ENCODE measurements at places on chromosomes 11 and 22.

DNA sequence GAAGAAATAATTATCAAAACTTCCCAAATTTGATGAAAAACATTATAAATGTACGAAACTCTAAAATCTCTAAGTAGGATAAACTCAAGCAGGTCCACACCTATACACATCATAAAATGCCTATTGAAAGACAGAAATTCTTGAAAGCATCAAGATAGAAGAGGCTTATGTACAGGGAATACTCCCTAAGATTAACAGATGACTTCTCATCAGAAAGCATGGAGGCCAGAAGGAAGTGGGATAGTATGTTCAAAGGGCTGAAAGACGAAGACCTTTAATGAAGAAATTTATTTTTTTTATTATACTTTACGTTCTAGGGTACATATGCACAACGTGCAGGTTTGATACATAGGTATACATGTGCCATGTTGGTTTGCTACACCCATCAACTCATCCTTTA, 45.3 kb upstream of the KCNA4 start:
- no peak for DNase-seq

DNA sequence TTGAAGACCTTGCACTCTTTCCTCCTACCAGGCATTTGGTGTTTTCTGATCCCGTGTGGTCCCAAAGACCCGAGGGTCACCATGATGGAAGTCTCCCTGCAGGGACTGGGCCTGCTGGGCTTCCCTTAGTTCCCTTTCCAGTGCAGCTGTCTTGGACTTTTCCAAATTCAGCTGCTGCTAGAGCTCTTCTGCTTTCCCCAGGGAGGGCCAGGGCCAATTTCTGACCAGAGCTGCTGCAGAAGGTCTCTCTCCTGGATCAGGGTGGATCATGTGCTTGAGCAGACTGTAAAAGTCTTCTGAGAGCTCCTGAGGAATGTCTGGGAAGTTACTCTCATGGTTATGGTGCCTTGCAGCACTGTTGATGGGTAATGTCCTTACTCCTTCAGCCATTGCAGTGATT, 23.2 kb downstream of the LDLRAD3 start:
- no peak for DNase-seq

DNA sequence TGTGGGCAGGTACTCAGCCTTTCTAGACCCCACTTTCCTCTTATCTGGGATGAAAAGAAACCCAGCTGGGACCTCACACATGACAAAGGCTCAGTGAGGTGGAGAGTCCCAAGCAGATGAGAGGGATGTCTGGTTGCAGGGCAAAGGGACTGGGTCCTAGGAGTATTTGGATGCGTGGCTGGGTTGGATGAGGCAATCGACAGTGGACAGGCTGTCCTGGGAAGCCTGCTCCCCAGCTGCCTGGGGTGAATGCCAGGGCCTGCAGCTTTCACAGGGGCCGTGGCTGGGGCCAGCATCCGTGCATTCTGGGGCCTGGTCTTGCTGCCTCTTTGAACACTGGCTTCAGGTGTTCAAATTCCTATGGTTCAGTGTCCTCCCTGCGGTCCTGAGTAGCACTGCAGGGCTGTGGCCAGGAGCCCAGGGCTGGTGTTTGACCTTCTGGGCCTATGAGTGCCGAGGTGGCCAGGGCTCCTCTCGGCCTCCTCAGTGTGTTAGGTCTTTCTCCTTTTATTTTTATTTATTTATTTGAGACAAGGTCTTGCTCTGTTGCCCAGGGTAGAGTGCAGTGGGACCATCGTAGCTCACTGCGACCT, 65.3 kb downstream of the MCM5 start:
- DNase-seq: no peak

DNA sequence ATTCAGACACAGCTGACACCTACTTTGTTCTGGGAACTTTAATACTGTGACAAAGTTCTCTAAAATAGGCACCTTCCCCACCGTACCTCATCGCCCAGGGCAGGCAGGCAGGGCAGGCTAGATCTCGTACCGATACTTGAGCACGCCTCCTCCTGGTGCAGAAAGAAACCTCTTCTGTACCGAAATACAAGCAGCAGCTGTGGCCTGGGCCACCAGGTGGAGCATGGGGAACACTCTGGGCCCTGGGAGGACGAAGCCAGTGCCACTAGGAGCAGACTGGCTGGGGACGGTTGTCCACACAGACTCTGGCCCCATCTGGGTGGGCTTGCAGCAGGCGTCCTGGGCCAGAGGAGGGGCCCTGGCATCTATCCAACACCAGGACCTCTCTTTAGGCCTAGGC, 12.8 kb downstream of the PMM1 start:
- DNase-seq: no peak

DNA sequence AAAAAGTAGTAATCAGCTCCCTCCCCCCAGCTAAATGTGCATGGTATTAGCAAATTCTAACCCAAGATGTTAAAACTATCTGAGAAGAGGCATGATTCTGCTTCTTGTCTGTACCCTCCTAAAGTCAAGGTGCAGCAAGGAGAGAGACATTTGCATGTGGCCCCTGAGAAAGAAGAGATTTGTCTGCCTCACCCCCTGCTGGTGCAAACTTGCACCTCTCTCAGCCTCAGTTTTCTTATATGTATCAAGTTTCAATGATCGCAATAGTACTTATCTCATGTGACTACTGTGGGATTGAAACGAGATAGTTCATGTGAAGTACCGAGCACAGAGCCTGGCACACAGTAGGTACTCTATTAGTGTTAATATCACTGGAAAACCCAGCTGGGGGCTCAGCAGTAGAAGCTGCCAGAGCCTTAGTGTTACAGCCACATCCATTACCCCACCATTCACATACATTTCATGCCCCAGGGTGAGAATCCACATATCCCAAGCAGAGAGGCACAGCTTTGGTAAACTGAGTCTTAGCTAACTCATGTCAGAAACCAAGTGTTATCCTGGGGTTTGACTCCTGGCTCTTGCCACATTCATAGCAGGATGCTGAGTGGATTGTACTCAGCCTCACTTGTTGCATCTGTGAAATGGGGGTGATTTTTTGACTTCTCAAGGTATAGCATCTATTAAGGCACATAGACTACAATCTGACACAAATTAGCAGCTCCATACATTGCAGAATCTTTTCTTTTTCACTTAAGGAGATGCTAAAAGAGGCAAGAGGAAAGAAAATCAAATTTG, 24.9 kb downstream of the CD44 start:
- DNase-seq: no peak
